Aorta (tissue), 5 donors: ENCODE measurements at places on chromosomes 7 and 10. TPM values are rescaled to one million over a fixed set of nuclear protein-coding genes. Genes with fewer than 3 reads are reported as not detected.

DNA sequence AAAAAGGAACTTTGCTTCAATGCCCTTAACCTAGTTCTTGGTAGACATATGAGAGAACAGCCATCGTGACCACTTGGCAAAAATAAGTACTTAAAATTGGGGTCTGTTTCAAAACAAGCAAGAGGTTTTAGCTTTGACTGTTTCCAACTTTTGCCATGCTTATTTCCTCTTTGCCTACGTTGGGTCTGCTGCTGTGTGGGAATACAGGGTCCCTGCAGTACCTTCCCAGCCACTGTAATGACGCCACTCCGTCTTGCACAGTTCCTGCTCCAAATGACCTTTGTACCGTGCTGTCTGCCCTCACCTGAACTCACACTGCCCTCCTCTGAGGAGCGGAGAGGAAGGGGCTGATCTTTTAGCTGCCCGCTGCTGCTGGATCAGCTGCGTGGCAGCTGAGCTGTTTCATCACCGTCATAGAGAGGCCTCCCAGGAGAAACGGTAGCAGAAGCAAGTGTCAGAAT lies 133.1 kb downstream of the MAPK8 start:
- no peak overlapping the region for H3K27ac ChIP-seq
- peaks cover 2% of the 10 kb centered on the region for H3K36me3 ChIP-seq
- DNase-seq = no peak
- no peaks in the 10 kb centered on the region for H3K4me1 ChIP-seq
- H3K4me3 ChIP-seq = no peak overlapping the region

DNA sequence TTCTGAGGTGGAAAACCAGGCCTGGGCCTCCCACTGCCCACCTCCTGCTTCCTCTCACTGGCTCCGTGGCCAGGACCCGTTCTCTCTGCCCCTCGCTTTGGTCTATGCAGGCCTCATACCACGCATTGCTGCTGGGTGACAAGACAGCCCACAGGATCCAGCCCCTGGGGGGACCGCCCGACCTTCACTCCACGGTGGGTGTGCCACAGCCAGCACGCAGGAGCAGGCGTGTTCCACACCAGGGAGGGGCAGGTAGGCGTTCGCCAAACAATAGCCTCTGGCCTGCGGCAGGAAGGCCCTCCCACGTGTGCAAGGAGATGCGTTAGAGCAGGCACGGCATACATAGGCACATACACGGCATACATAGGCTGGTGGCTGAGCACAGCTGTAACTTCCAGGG lies 233.4 kb downstream of the WDR37 start:
- H3K27ac ChIP-seq = no peak overlapping the region
- H3K36me3 ChIP-seq = no peaks in the 10 kb centered on the region
- H3K27me3 ChIP-seq = no peaks in the 10 kb centered on the region

DNA sequence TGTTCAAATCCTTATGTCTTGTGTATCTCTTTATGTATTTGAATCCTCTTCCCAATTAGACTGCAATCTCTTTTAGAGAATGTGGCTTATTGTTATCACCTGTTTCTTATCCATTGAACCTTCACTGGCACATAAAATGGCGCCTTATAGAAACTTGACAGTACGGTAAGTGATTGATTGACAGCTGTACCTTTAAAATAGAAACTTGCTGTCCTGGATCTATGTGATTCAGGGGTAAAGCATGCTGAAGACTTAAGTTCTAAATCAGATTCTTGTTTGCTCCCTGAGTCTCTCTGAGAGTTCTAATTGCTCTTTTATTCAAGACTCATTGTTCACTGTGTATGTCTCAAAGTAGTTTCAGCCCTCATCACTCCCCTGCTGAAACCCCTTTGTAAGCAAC lies 91.3 kb downstream of the CACNB2 start:
- H3K4me3 ChIP-seq = no peak overlapping the region
- no peaks in the 10 kb centered on the region for H3K36me3 ChIP-seq
- H3K27me3 ChIP-seq = no peaks in the 10 kb centered on the region

GRCh38 chr10:84521013-84521412 lies 192.6 kb downstream of the CCSER2 start:
- no peak overlapping the region for H3K27ac ChIP-seq
- no peak for DNase-seq
- no peaks in the 10 kb centered on the region for H3K27me3 ChIP-seq
- no peak overlapping the region for H3K4me3 ChIP-seq

DNA sequence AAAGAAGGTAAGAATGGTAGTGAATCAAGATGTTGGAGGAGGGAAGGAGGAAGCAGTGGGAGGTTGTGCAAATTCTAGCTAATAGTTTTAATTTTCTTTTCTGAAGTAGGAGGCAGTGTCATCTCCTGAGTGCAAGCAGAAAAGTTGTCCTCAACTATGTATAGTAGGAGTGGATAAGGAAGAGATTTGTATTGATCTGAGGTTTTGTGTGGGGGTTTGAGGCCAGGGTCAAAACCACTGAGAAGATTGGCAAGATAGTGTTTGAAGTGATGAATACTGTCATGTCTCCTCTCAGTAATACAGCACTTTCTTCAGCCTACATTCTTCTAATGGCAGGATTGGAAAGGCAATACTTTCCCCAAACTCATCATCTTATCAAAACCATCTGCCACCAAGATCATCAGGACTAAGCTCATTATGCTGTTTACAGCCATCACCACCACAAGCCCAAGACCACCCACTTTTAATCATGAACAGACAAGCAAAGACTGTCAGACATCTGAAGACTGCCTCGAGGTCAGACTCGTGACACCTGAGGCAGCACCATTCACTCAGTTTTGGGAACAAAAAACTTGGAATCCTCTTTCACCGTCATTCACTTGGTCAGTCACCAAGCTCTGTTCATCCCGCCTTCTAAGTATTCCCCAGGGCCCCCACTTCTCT lies 1.5 kb upstream of the MIOS start:
- no peaks in the 10 kb centered on the region for H3K27me3 ChIP-seq
- H3K4me1 ChIP-seq = no peaks in the 10 kb centered on the region
- no peak overlapping the region for H3K27ac ChIP-seq
- DNase-seq = no peak

GRCh38 chr10:130432850-130433249 lies 296.7 kb downstream of the GLRX3 start:
- no peak overlapping the region for H3K27ac ChIP-seq
- no peak for DNase-seq

GRCh38 chr7:115840702-115841101 lies 189.9 kb downstream of the TFEC start:
- H3K27ac ChIP-seq = no peak overlapping the region
- H3K36me3 ChIP-seq = no peaks in the 10 kb centered on the region
- no peaks in the 10 kb centered on the region for H3K4me1 ChIP-seq

DNA sequence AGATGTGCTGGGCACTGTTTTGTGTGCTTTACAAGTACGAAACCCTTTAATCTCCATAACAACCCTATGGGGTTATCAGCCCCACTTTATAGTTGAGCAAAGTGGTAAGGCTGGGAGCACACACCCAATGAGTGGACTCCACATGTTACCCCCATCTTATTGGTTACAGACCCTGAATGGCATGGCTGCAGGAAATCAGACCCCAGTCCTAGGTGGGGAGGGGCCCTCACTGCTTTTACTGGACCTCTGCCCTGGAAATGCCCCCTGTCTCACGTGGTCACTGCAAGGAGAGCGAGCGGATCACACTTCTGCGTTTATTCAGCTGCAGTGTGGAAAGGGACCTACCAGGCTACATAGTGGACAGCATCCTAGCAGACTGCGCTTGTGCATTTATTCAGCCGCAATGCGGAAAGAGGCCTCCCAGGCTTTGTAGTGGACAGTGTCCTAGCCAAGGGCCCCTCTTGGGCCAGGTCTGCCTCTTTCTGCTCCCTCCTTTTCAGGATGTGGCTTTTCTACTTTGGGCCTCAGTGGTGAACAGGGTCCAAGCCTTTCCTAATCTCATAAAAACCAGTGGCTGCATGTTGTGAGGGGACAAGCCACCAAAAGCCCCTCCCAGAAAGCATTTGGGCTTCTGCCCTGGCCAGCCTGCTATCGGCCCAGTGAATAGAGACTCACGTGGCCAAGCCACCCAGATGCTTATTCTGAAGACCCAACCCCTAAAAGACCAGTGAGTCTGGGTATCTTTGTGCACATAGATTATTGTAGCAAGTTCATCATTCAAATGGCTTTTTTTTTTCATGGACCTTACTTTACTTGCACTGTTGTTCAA lies 405.7 kb upstream of the RNF32 start:
- no peak overlapping the region for H3K4me3 ChIP-seq
- H3K27ac ChIP-seq = no peak overlapping the region
- H3K4me1 ChIP-seq = no peaks in the 10 kb centered on the region

DNA sequence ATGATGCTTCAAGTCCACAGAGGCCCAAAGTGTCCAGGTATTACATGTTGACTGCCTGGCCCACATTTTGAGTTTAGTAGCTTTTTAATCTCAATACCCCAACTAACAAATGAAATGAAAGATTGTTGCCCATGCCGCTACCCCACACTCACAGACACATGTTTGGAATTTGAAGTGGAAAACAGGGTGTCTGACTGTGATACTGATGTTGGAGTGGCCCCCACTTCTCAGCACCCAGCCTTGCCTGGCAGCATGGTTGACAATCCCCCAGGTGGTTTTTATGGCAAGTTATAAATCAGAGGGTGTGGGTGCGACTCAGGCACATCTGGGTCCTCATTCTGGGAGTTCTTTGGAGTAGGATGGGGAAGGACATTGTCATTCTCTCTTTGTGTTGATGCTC lies 314.7 kb upstream of the ZNF32 start:
- DNase-seq = no peak
- no peaks in the 10 kb centered on the region for H3K27me3 ChIP-seq
- no peak overlapping the region for H3K27ac ChIP-seq
- no peak overlapping the region for H3K4me3 ChIP-seq
- peaks cover 2% of the 10 kb centered on the region for H3K4me1 ChIP-seq

- H3K36me3 ChIP-seq = no peaks in the 10 kb centered on the region
- DNase-seq = no peak
- H3K4me1 ChIP-seq = no peaks in the 10 kb centered on the region
- no peak overlapping the region for H3K4me3 ChIP-seq
- no peaks in the 10 kb centered on the region for H3K27me3 ChIP-seq
Observed at GRCh38 chr10:34160595-34160994, 654.5 kb downstream of the PARD3 start.

DNA sequence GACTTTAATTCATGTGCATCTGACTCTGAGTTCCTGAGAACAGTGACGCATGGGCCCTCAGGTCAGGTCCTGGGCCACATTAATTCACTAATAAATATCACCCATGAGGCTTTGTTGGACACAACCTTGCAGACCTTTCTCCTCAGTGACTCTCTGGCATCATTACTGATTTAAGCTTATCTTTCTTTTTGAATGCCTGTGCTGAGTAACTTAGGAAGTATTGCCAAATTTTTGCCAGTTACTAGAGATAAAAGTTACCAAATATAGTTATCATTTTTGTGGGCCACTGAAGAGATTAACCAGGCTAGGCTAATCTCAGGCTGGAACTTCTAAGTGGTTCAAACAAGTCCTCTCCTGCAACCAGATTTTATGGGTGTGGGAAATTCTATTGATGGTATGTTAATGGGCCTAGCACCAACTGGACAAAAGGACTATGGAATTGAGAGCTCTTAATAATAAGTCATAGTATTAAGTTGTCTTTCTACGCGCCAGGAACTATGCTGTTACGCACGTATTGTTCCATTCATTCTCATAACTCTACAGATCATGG lies 28.8 kb upstream of the PRTFDC1 start:
- no peak overlapping the region for H3K4me3 ChIP-seq
- H3K4me1 ChIP-seq = peaks cover 5% of the 10 kb centered on the region
- no peaks in the 10 kb centered on the region for H3K27me3 ChIP-seq
- H3K27ac ChIP-seq = no peak overlapping the region

DNA sequence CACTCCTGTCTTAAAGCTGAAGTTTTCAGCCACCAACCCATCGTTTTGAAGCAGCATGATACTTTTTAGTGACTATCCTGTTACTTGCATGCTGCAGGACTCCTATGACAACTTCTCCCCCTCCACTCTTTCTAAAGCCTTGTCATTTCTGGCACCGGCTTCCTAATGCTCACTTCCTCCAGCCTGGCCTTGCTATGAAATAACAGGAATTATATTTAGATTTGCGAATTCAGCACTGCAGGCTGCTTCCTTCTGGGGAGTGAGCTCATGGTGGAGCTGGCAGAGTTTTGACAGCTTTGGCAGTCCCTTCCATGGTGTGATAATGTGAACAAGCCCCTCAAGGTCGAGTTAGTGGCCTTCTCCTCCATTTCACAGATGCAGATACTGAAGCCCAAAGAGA lies 13.4 kb downstream of the BLNK start:
- no peaks in the 10 kb centered on the region for H3K27me3 ChIP-seq
- H3K27ac ChIP-seq = no peak overlapping the region
- no peaks in the 10 kb centered on the region for H3K4me1 ChIP-seq
- DNase-seq = peak; percentile 82
- H3K4me3 ChIP-seq = no peak overlapping the region

DNA sequence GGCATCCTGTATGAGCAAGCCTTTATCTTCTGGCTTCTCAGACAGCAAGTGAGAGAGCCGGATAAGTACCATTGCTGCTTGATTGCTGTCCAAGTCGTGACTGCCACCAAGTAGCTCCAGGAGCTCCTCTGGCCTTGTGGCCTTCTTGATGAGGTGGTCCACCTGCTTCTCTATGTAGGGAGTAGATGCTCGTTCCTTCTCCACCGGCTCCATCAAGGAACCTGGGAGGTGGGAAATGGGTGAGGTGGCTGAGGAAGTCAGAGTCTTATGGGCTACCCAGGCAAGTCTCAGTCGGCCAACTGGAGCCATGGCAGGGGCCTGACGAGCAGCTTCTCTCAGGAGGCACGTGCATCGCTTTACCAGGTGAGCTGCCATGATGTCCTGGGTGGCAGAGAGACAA lies 2.6 kb downstream of the TBRG4 start:
- H3K27ac ChIP-seq = no peak overlapping the region
- DNase-seq = no peak
- no peak overlapping the region for H3K4me3 ChIP-seq
- H3K27me3 ChIP-seq = no peaks in the 10 kb centered on the region

- no peak for DNase-seq
- no peak overlapping the region for H3K4me3 ChIP-seq
- no peaks in the 10 kb centered on the region for H3K4me1 ChIP-seq
- H3K27ac ChIP-seq = no peak overlapping the region
- no peaks in the 10 kb centered on the region for H3K27me3 ChIP-seq
Observed at GRCh38 chr10:24891823-24892222, 60.6 kb downstream of the PRTFDC1 start.

- DNase-seq = no peak
- no peaks in the 10 kb centered on the region for H3K27me3 ChIP-seq
- no peaks in the 10 kb centered on the region for H3K4me1 ChIP-seq
- no peak overlapping the region for H3K4me3 ChIP-seq
- H3K27ac ChIP-seq = no peak overlapping the region
Observed at GRCh38 chr10:30215141-30215540, 133.9 kb downstream of the MTPAP start.

GRCh38 chr10:33434933-33435332 lies 100.5 kb upstream of the NRP1 start:
- no peak overlapping the region for H3K4me3 ChIP-seq
- H3K36me3 ChIP-seq = no peaks in the 10 kb centered on the region
- H3K4me1 ChIP-seq = no peaks in the 10 kb centered on the region
- DNase-seq = no peak
- no peak overlapping the region for H3K27ac ChIP-seq
- no peaks in the 10 kb centered on the region for H3K27me3 ChIP-seq

GRCh38 chr7:35546691-35547429 lies 148.1 kb downstream of the HERPUD2 start:
- DNase-seq = no peak
- no peaks in the 10 kb centered on the region for H3K27me3 ChIP-seq

SLC35B4 gene
- total RNA-seq = 17.9 TPM

HOXA1 gene
- 1.6 TPM for total RNA-seq

GGCT gene
- 16.7 TPM for total RNA-seq

PKD1L1 gene
- total RNA-seq = 1.2 TPM

TLX1 gene
- not detected for total RNA-seq

IGF2BP3 gene
- 1.6 TPM for total RNA-seq

ARHGAP22 gene
- 29.1 TPM for total RNA-seq

FAM25C gene
- total RNA-seq = not detected

SPDYE6 gene
- not detected for total RNA-seq

IFIT1B gene
- total RNA-seq = 0.87 TPM
